ENCODE measurements at places on chromosomes 3 and 15.

- no peak for DNase-seq
Observed at GRCh38 chr3:147407498-147408187, 1.3 kb upstream of the ZIC4 start.

DNA sequence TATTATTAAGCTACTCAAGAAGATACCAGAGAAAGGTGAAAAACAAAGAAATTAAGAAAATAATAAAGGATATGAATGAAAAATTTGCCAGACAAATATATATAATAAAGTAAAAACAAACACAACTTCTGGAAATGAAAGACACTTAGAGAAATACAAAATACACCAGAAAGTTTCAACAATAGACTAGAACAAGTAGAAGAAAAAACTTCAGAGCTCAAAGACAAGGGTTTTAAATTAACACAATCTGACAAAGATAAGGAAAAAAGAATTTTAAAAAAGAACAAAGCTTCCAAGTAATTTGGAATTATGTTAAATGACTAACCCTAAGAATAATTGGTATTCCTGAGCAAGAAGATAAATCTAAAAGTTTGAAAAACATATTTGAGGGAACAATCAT is 135.3 kb downstream of the PLCH1 start:
- DNase-seq, result no peak

DNA sequence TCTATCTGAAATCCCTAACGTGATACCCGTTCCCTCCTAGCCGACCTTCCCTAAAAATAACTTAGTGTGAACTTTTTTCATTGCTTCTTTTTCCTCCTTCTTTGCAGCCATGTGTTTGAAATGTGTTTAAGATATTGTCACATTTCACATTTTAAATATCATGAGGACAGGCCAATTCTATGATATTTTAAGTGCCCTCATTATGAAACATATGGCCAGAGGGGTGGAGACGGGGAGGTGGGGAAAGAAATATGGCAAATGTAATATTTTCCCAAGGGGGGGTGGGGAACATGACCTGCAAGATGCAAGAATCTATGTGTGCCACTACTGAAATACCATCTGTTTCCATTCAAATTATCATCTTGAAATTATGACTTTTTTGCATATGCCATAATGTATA is 1039.2 kb downstream of the AGBL1 start:
- no peak for DNase-seq

- no peak for DNase-seq
Observed at GRCh38 chr15:73605759-73606436, 27.3 kb downstream of the NPTN start.

DNA sequence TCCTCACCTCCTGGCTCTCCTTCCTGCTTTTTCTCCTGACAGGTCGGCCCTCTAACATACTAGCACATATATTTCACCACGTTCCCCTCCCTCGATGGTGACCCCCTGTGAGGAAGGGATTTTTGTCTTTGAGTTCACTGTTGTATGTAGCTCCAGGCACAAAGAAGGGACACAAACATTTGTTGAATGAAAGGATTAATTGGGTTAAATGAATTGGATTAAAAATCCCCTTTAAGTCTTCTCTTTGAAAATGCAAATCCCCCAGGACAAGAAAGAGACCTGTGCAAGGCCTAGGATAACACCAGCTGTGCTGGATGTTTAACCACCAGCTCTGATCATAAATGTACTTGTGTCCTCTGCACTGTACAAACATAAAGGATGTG is 3.3 kb downstream of the CALML4 start:
- no peak for DNase-seq

DNA sequence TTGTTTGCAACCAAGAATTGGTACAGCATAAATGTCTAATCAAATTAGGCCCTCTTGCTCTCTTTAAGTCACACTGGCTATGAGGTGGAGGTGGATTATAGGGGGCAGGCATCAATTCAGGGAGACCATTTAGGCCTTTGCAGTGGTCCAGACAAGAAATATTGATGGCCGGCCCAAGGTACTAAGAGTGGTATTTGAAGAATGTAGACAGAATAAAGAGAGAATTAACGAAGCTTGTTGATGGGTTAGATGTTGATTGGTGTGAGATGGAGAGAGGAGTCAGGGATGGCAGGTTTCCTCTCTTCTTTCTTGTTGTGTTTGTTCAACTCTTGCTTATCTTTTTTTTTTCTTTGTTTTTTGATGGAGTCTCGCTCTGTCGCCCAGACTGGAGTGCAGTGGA is 48.5 kb downstream of the PIK3CA start:
- DNase-seq, result no peak

DNA sequence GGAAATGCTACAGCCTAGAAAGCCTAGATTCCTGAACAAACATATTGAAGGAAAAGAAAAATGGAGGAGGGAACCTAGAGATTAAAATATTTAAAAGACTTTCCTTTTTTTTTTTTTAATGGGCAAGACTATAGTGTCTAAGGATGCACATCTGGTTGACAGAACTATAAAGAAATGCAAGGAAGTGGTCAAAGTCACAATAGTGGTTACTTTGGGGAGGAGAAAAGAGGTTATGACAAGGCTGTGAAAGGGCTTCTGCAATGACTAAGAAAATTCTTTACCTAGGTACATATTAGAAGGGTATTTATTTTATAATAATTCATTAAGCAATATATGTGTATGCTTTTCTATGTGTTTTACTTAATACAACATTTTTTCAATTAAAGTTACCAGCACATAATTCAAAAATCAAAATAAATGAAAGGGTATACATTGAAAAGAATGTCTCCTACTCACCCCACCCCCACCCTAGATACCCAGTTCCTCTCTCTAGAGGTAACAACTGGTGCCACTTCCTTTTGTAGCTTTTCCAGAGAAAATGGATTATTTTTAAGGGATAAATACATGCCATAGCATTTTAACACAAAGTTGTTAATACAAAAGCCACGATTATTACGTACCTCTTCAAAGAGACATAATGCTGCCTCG is 70.1 kb downstream of the HERC1 start:
- no peak for DNase-seq

GRCh38 chr3:151384741-151385174 is at the start of gene P2RY12:
Gene P2RY12 (minus strand): TSS chr3:151384753. CDS start chr3:151338845, 45,908 bp downstream.
- DNase-seq, result no peak

- no peak for DNase-seq
Observed at GRCh38 chr3:48388966-48389365, 16.9 kb downstream of the FBXW12 start.

- DNase-seq, result no peak
Observed at GRCh38 chr3:174233511-174233910, 625.6 kb upstream of the NAALADL2 start.

DNA sequence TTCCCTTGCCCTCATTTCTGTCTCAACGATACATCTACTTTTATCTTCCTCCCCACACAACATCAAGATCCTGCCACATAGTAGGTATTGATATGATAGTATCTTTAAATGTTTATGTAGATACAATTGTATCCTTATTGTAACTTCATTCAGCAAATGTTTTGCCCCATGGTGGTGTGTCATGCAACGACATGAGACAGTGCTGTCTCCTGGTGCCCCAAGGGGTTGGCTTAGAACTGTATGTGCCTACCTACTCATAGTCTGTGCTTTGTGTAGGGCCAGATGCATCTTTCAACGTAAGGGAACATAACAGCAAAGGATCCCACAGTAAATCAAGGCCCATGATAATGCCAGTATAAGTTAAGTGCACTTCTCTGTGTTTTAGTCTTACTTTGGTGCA is 2.8 kb upstream of the CD47 start:
- DNase-seq, result no peak

DNA sequence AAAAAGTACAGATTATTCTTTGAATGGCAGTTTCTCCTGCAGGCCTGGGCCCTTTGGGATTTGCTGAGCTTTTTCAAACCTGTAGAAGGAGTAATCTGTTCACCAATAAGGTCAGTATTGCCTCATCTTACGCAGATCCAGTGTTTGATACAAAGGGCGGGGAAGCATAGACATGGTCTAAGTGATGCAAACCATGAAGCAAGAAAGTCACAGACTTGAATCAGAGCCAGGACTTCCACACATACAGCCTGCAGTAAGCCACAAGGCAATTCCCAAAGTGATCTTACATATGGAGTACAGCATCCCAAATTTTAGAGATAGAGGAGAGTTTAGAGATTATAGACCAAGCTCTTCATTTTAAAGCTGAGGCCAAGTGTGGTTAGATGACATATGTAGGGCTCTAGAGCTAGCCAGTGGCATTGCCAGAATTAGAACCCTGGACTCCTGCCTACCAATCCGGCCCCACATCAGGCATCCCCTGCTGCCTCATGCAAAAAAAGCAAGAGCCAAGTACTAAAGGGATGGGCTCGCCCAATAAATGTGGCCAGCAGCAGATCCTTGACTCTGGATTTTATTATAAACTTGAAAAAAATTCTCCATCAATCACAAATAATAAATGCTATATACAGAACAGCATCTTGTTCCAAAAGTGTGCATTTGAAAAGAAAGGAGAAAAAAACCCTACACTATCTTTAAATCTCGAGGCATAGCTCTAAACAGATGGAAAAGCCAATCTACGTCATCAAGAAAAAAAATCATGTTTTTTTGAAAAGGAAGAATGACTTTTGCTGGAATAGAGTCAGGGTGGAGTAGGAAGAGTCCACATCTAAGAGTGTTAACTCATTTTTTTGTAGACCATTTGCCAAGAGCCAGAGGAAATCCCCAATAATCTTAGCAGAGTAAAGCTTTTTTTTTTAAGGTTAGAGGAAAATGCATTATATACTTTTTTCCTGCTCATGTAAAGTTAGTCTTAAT is 24.0 kb downstream of the ABI3BP start:
- DNase-seq, result no peak

- DNase-seq, result no peak
Observed at GRCh38 chr3:121399820-121400219, 146.0 kb downstream of the POLQ start.

DNA sequence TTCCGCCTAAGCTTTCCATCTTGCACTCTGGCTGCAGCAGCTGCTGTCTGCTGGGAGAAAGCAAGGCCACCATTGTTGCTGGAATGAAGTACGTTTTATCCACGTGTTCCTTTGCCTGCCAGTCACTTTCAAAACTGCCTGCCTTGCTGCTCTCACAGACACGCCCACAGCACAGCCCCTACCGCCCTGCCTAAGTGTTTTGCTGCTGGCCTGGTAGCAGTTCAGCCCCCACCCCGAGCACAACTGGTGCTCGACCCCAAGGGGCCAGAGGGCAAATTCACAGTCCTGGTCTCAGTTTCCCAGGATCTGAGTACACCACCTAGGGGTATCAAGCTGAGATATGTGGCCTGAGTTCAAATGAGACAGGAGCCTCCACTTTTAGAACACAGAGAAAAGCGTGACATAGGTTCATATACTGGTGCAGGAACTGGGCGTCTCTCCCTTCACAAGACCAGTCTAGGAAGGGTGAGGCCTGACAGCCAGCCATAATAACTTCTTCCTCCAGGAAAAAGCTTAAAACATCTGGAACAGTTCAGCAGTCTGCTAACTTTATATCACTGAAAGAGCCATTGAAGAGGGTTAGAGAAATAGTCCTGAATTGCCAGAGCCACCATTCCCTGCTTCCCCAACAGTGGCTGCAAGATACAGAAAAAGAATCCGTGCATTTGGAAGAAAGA is 1012.3 kb downstream of the ZPLD1 start:
- DNase-seq, result no peak

DNA sequence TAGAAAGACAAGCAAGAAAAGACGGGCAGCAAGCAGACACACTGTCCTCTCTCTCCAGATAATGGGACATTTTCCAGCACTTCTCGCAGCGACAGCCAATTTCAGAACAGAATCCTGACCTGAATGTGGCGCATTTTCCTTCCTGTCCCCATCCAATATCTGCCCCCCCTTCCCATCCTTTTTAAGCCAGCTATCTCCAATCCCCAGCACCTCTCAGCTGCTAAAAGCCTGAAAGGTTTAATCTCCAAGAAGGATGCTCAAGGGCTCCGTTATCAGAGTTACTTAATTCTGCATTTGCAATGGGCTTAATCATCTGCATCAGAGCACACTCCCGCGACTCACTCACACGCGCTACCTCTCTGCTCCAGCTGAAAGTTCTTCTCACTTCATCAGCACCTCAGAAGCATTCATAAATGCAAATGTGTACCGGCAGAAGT is 50.5 kb downstream of the SRGAP3 start:
- DNase-seq, result no peak

DNA sequence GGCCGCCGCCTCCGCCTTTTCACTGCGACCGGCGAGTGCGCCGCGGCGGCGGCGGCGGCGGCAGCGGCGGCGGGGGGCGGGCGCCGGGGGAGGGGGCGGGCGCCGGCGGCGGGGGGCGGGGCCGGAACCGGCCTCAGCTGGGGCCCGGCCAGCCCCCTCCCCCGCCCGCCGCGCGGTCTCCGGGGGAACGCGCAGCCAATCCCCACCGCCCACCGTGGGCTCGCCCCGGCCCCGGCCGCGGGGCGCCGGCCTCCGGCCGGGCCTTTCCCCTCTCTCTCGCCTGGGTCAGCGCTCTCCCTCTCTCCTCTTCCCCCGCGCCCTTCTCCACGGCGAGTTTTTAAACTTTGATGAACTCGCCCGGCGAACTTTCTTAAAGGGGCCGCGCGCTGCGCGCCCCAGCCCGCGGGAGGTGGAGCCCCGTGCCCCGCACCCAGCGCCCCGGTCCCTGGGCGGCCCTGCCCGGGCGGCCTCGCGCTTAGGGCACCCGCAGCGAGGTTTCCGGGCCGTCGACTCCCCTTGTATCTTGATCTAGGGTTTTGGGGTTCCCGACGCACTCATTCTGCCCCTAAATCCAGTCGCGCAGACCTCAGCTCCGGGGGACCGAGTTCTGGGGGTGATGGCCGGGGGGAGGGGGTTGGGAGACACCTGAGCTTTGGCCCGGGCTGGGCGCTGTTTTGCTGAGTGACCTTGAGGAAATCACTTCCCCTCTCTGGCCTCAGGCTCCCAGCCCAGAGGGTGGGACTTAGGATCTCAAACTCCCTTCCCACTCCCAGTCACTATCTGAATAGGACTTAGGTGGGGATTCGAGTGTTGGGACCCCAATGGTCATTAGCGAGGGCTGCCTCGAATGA is at the start of gene RBPMS2:
TSS of gene RBPMS2 (minus strand) at position 39 of the 851 bp plus-strand sequence. CDS start 270 bp downstream, outside the sequence.
- DNase-seq, result no peak

DNA sequence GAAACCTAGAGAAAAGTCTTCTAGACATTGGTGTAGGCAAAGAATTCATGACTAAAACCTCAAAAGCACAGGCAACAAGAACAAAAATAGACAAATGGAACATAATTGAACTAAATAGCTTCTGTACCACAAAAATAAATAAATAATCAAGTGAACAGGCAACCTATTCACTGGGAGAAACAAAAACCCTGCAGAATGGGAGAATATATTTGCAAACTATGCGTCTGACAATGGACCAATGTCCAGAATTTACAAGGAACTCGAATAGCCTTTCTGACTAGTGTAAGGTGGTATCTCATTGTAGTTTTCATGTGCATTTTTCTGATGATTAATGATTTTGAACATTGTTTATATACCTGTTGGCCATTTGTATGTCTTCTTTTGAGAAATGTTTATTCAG is 37.0 kb upstream of the GCSAM start:
- no peak for DNase-seq

DNA sequence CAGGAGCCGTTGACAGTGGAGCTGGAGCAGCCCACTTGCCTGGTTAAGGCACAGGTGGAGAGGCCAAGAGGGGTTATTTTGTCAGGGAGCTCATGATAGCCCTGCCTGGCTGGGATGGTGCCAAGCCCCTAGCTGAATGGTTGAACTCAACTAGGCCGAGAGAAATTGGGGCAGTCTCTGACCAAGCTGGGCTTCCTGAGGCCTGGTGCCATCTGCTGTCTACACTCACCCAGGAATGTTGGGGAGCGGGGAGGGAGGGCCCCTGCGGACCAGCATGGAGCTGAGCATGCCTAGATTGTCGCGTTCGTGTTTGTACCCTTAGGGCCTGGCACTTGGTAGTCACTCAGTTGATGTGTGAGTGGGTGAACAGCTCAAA is 1.2 kb downstream of the BRPF1 start:
- DNase-seq, result no peak

- DNase-seq, result no peak
Observed at GRCh38 chr3:52373676-52374075, 57.6 kb downstream of the DNAH1 start.

GRCh38 chr3:13494463-13495350 is 14.6 kb downstream of the HDAC11 start:
- DNase-seq, result peak; percentile 34

Measured in activated T-cell treated with anti-CD3 and anti-CD28 coated beads, Interleukin-2, amount 50 U/mL, for 48 hours (primary cell).